ENCODE measurements at places on chromosomes 7 and 10.

- DNase-seq = no peak
Measured at GRCh38 chr10:113236998-113237397, 287.0 kb downstream of the TCF7L2 start.

- DNase-seq = no peak
Measured at GRCh38 chr7:55775051-55775420, 87.5 kb downstream of the SEPTIN14 start.

DNA sequence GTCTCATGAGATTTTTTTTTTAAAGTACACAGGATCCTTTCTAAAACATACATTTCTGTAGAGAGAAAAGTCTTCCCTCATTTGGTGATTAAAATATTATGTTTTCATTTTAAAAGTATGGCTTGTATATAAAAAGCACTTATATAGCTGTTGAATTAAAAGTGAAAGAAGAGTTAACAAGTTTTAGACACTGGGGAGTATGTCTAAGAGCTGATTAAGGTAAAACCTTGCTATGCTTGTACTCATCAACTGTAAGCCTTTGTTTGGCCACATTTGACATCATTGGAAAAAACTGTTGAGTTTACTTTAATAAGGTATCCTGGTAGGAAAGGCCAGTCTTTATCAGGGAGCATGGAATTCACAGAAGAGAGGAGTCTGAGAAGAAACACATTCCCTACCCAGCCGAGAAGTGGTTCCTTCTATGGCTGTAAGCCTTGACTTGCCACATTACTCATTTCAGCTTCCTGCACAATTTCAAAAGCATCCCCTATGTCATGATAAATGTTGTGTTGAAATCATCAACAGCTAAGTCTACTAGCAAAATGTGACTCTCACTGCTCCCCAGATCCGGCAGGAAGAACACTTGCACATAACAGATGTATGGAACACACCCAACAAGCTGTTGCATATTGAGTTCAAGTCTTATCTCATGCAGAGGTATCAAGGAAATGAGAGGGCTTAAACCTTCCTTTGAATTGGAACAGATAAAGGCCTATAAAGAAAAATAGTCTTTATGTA lies 171.8 kb upstream of the CDK1 start:
- no peak for DNase-seq

GRCh38 chr7:139853506-139854123 lies 24.6 kb downstream of the TBXAS1 start:
- DNase-seq = no peak

All from CD4-positive, alpha-beta T cell treated with Interleukin-10 for 1 hour (primary cell).